Liver (tissue), 10 donors: ENCODE measurements at places on chromosomes 5 and 9. TPM values are rescaled to one million over a fixed set of nuclear protein-coding genes. Genes with fewer than 3 reads are reported as not detected.
A peak's percentile ranks its signal among the peaks of the same experiment; 100 is the strongest.

Gene GMCL2
- not detected for total RNA-seq

Gene SHISAL2B
- total RNA-seq: not detected

Gene SIT1
- total RNA-seq: 0.25 TPM

Gene SLC45A2
- total RNA-seq: 1.3 TPM

Gene LCN1
- not detected for total RNA-seq

DNA sequence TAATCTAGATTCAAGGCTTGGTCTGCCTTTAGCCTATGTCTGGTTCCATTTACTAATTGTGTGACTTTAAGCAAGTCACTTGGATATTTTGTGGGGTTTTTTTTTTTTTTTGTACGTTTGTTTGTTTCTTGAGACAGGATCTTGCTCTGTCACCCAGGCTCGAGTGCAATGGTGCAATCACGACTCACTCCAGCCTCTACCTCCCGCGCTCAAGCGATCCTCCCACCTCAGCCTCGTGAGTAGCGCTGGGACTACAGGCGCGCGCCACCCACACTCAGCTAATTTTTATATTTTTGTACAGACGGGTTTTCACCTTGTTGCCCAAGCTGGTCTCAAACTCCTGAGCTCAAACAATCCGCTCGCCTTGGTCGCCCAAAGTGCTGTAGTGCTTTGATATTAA is 1.1 kb upstream of the PFDN1 start:
- no peak for DNase-seq
- peaks cover 19% of the 10 kb centered on the region for H3K4me1 ChIP-seq
- H3K27me3 ChIP-seq: no peaks in the 10 kb centered on the region
- H3K27ac ChIP-seq: no peak overlapping the region
- H3K36me3 ChIP-seq: peaks cover 4% of the 10 kb centered on the region
- no peak overlapping the region for H3K4me3 ChIP-seq

DNA sequence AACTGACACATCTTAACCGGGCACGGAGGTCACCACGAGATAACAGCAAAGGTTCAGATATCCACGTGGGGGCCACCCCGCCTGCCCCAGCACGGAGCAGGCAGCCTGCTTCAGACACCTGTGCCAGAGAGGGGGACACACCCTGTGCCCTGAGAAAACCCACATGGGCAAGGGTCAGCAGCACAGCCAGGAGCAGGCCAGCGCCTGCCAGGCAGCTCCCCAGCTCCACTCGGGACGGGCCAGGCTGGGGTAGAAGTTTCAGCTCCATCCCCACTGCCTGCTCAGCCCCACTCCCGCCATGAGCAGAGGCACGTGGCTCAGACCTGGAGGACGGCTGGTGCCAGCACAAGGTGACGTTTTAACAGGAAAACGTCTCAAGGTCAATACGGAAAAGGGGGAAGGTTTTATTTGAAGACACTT is 22.2 kb downstream of the SLC12A7 start:
- no peaks in the 10 kb centered on the region for H3K27me3 ChIP-seq
- DNase-seq: no peak
- H3K27ac ChIP-seq: peak overlapping the region; percentile 67
- H3K4me1 ChIP-seq: peaks cover 42% of the 10 kb centered on the region
- no peak overlapping the region for H3K4me3 ChIP-seq

DNA sequence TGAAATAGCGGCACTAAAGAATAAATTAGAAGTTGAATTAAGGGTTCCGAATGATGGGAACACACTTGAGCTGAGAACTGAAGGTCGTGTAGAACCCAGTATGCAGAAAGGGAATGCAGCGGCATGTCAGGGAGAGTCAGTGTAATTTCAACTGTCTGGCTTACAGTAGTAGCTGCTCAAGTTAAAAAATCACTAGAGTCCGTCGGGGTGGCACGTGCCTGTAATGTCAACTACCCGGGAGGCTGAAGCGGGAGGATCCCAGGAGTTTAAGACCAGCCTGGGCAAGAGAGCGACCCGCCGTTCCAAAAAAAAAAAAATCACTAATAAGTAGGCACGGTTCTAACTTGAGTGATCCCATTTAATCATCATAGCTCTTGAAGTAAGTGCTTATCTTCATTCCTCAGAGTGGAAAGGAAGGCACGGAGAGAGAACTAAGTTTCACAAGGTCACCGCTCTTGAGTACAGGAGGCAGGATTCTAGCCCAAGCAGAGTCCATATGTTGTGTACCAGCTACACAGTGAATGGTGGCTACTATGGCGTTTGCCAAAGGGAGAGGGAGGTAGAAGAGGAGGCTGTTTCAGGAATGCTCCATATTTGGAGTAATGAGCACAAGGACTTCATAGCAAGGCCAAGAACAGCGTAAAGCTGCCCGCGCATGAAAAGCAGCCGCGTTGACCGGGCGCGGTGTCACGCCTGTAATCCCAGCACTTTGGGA is 831 bp downstream of the RMRP start:
- DNase-seq: no peak
- H3K4me1 ChIP-seq: peaks cover 5% of the 10 kb centered on the region
- H3K36me3 ChIP-seq: no peaks in the 10 kb centered on the region
- no peaks in the 10 kb centered on the region for H3K27me3 ChIP-seq

- H3K27me3 ChIP-seq: no peaks in the 10 kb centered on the region
- no peak for DNase-seq
- H3K36me3 ChIP-seq: no peaks in the 10 kb centered on the region
- H3K27ac ChIP-seq: peak overlapping the region; percentile 20
- H3K4me3 ChIP-seq: peak overlapping the region; percentile 79
Measured at GRCh38 chr9:72950875-72951442, 1.9 kb downstream of the ALDH1A1 start.

DNA sequence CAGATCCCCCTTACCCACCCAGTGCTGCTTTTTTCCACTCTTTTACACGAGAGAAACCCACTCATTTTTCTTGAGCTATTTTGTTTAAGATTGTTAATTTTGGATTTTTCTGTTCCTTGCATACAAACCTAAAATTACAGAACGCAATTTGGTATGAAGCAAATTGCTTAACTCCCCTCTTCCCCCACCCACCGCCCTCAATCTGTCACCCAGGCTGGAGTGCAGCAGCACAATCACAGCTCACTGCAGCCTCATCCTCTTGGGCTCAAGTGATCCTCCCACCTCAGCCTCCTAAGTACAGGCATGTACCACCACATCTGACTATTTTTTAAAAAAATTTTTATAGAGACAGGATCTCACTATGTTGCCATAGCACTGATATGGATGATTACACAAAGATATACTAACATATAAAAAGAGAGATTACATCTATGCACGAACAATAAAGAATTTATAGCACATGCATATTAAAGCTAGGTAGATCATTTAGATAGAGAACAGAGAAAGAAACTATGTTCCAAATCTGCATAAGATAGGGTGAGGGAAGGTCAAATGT is 203.6 kb downstream of the PIK3R1 start:
- no peaks in the 10 kb centered on the region for H3K36me3 ChIP-seq
- no peak for DNase-seq
- no peak overlapping the region for H3K27ac ChIP-seq
- no peaks in the 10 kb centered on the region for H3K27me3 ChIP-seq

GRCh38 chr5:177438468-177438867 is 8.1 kb upstream of the PRR7 start:
- no peak overlapping the region for H3K27ac ChIP-seq
- no peaks in the 10 kb centered on the region for H3K27me3 ChIP-seq
- no peak overlapping the region for H3K4me3 ChIP-seq
- no peaks in the 10 kb centered on the region for H3K4me1 ChIP-seq

DNA sequence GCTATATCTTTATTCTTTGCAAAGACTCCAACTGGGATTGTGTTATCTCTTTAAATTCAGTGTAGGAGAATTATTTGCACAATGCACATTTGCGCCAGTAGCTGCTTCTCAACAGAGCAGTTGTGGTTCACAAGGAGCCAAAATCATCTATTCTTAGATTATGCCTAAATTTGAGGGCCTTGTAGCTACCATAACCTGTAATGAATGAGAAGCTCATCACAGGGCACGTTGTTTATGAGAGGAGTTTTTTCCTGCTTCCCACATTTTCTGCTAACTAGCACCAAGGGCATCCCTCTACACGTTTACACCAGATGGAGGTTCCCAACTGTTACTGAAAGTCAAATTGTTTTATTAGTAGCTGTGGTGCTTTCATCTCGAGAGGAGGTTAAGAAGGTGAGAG is 322.4 kb downstream of the TMEM161B start:
- no peaks in the 10 kb centered on the region for H3K36me3 ChIP-seq
- no peaks in the 10 kb centered on the region for H3K4me1 ChIP-seq
- no peaks in the 10 kb centered on the region for H3K27me3 ChIP-seq
- no peak overlapping the region for H3K27ac ChIP-seq

- no peaks in the 10 kb centered on the region for H3K4me1 ChIP-seq
- H3K27ac ChIP-seq: no peak overlapping the region
Measured at GRCh38 chr5:104361932-104362331, 799.3 kb upstream of the NUDT12 start.

DNA sequence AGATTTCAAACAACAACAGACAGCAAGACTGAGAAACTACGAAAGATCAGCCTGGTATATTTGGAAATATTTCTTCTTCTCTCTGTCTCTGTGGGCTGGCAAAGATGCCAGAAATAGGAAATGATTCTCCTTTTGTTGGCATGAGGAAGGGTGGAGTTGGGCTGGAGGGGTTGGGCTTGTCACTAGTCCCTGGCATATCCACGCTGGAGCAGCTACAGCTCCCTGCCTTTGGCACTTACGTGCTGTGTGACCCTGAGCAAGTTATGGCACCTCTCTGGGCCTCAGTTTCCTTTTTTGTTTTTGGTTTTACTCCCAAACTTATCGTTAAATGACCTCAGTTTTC is 354 bp upstream of the KCNMB1 start:
- peaks cover 9% of the 10 kb centered on the region for H3K27me3 ChIP-seq
- DNase-seq: no peak
- H3K4me1 ChIP-seq: no peaks in the 10 kb centered on the region

GRCh38 chr5:71695595-71695994 is 23.5 kb upstream of the CARTPT start:
- no peaks in the 10 kb centered on the region for H3K27me3 ChIP-seq
- H3K4me3 ChIP-seq: no peak overlapping the region

GRCh38 chr5:114977979-114978573 is 191.6 kb downstream of the TRIM36 start:
- H3K27ac ChIP-seq: no peak overlapping the region
- H3K4me1 ChIP-seq: no peaks in the 10 kb centered on the region
- no peaks in the 10 kb centered on the region for H3K36me3 ChIP-seq
- H3K27me3 ChIP-seq: no peaks in the 10 kb centered on the region

- peak within 1 kb of the TSS; percentile 99 for H3K4me3 ChIP-seq
- peak within 1 kb of the TSS; percentile 84 for H3K27ac ChIP-seq
- H3K27me3 ChIP-seq: no peaks in the 10 kb centered on the region
- peaks cover 20% of the 10 kb centered on the region for H3K4me1 ChIP-seq
Measured at GRCh38 chr9:128370752-128371629, at the start of gene URM1. TSS of gene URM1 (plus strand) at chr9:128371374. CDS start at chr9:128371381, 7 bp downstream.

- no peaks in the 10 kb centered on the region for H3K36me3 ChIP-seq
- H3K27ac ChIP-seq: no peak overlapping the region
- no peak for DNase-seq
- H3K4me1 ChIP-seq: peaks cover 9% of the 10 kb centered on the region
- H3K4me3 ChIP-seq: no peak overlapping the region
Measured at GRCh38 chr9:84485539-84485938, 145.0 kb upstream of the SLC28A3 start.

DNA sequence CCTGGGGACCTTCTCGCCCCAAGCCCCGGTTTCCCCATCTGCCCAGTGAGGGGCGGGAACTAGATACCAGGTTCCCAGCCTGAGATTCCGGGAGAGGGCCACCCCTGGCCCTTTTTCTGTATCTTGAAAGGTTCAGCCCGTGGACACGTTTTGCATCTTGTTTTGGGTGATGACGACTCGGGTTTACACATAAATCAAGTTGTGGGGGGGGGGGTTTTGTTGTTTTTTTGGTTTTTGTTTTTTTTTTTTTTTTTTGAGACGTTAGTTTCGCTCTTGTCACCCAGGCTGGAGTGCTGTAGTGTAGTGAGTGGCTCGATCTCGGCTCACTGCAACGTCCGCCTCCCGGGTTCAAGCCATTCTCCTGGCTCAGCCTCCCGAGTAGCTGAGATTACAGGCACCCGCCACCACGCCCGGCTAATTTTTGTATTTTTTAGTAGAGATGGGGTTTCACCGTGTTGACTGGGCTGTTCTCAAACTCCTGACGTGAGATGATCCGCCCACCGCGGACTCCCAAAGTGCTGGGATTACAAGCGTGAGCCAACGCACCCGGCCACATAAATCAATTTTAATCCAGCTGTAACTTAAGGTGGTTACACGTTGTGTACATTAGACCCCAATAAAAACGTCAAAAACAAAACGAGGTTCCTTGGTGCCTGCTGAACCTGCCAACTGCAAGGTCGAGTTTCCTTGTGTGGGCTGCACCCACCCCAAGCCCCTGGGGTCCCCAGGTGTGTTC is 1.1 kb upstream of the BRD3 start:
- H3K36me3 ChIP-seq: no peaks in the 10 kb centered on the region
- H3K4me1 ChIP-seq: peaks cover 17% of the 10 kb centered on the region
- no peak for DNase-seq
- no peaks in the 10 kb centered on the region for H3K27me3 ChIP-seq
- peak overlapping the region; percentile 77 for H3K4me3 ChIP-seq

- H3K36me3 ChIP-seq: peaks cover 2% of the 10 kb centered on the region
- H3K4me1 ChIP-seq: peaks cover 8% of the 10 kb centered on the region
- DNase-seq: no peak
- no peak overlapping the region for H3K4me3 ChIP-seq
Measured at GRCh38 chr5:119078071-119078846, 7.4 kb downstream of the DMXL1 start.

- H3K4me1 ChIP-seq: peaks cover 8% of the 10 kb centered on the region
- H3K4me3 ChIP-seq: no peak within 1 kb of the TSS
- H3K27ac ChIP-seq: no peak within 1 kb of the TSS
- no peak for DNase-seq
Measured at GRCh38 chr9:98943682-98944056, at the start of gene COL15A1. TSS of gene COL15A1 (plus strand) at chr9:98943907. CDS start at chr9:98944062, 155 bp downstream.
